ENCODE measurements at places on chromosomes 6 and 20.

GRCh38 chr6:18329776-18330175 lies 57.4 kb upstream of the RNF144B start:
- DNase-seq = no peak

- no peak for DNase-seq
These were observed 27.1 kb upstream of the PHACTR3 start for GRCh38 chr20:59577037-59577808.

DNA sequence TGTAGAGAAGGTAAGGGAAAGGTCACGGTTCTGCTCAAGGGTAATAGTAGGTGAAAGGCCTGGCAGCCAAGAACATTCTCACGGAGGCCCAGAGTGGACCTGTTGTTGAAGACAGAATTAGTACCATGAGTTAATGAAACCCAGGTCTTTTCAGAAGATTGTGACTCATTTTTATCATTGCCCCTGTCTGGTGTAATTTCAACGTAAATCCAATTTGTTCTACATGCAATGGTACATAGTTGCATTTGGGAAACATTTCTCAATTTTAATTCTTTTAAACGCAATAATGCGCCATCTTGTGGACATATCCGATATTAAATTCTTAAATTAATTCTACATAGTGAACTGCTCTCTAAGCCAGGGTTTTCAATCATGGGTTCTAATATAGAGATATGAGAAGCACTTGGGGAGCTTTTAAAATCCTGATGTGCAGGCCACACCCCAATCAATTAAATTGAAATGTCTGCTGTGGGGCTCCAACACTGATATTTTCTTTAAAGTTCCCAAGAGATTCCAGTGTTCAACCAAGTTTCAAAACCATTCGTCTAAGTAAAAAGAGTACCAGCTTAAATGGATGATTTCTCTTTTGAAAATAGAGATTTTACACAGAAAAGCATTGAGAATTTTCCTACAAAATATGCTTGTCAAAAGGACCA lies 257.4 kb downstream of the PLCB1 start:
- DNase-seq = peak; percentile 61

- no peak for DNase-seq
These were observed 401 bp upstream of the PHF3 start for GRCh38 chr6:63635215-63635587.

DNA sequence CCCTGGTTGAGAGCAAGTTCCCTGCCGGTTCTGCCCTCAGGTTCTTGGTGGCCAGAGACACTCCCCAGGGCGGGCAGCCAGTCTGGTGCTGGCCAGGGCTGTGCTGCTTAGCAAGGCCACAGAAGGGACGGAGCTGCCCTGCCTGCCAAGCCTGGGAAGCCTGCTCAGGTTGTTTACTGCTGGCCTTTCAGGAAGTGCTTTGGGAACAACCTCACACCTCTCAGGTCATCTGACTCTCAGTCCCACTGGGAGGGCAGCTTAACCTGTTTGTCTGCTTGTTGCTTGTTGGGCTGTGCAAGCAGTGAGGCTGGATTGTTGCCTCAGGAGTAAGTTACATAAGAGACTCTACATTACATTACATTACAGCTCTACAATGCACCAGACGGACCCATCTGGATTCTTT lies 75.8 kb upstream of the AFDN start:
- DNase-seq = peak; percentile 6

- DNase-seq = no peak
These were observed 59.2 kb upstream of the SLC22A23 start for GRCh38 chr6:3516092-3516491.

GRCh38 chr20:19996917-19997316 lies 20.2 kb upstream of the NAA20 start:
- DNase-seq = no peak

DNA sequence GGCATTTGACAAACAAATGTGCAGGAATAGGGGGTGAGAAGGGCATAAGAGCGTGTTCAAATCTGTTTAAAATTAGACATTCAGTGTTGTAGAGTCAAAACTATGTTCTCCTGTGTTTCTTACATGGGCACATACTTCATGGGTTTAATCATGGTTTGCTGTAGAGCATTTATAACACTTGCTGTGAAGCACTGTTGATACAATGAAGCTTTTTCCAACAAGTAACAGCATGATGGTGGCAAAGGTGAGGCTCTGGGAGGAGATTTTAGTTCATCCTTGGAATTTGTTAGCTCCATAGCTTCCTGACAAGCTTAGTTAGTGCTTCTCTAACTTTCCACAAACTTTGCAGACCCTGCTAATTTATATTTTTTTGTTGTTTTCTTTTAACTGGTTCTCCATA lies 900.7 kb downstream of the TFAP2A start:
- DNase-seq = no peak

DNA sequence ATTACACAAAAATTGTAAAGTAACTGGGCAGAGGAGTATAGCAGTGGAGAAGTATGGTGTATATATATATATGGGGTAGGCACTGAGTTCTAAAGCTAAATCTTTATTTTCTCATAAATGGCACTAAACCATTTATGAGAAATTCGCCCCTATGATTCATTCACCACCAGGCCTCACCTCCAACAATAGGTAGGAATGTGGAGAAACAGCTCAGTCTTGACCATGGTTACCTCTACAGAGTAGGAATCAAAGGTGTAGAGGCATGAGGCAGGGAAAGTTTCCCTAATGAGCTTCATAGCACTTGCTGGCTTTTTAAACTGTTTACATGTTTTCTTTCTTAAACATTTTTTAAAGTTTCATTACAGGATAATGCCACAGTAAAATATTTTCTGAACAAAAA lies 36.9 kb upstream of the SUMO4 start:
- no peak for DNase-seq

DNA sequence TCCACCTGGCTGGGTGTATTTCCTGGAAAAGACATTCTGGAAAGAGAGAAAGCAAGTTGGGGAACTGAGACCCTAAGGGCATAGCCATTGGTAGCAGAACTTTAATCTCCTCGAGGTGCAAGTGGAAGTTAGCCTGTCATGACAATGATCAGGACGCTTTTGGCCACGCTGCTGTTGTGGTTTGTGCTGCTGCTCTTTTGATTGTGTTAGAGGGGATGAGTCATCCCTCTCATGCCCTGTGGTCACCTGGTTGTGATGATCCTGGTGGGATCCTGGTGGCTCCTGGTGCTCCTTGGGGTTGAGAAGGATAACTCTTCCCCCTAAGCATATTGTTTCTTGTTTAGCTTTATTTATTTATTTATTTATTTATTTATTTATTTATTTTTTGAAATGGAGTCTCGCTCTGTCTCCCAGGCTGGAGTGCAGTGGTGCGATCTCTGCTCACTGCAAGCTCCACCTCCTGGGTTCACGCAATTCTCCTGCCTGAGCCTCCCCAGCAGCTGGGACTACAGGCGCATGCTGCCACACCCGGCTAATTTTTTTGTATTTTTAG lies 350.3 kb downstream of the KIF16B start:
- DNase-seq = no peak

DNA sequence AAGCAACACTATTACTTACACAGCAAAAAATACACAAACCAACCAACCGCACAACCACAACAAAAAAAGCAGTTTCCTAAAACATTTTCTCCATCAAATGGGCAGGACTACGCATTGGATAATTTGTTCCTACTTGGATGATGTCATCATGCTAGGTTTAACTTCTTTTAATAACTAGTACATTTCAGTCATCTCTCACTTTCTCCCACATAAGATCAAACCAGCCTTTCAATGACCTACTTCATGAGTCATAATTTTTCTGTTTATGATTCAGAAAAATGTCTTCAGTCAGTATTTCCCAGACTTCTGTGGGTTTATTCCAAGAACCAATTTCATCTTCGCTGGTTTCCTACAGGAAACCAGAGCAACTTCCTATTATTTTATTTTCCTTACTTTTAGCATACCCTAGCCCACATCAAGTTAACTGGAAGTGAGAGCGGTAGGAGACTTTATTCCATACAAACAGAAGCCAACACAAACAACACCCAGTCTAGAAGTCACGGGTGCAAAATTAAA lies 134.2 kb downstream of the GMDS start:
- DNase-seq = no peak

GRCh38 chr20:57582432-57583288 lies 21.8 kb downstream of the PCK1 start:
- peak; percentile 7 for DNase-seq

DNA sequence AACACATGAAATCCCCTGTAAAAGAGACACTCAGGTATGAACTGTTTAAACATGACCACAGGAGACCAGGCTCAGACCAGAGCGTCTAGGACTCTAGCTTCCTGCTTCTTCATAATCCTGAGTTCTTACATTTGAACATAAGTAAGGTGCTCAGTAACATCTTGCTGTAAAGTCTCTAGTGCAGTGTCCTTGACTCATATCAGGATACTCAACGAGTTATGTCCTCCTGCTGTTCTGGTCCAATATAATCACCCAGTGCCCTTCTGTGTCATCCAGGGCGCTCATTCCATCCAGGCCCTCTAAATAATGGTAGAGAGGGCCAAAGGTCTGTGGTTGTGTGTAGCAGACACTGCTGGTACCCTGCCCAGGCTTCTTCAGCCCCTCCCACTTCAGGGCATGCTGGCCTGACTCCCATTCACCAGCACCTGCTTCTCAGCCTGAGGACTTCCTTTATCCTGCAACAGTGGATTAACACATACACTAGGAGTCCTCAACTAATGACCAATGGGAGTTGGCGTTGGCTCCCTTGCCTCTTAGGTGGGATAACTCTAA lies 66.8 kb upstream of the MOCS1 start:
- no peak for DNase-seq

GRCh38 chr6:147563472-147563871 lies 55.0 kb downstream of the SAMD5 start:
- DNase-seq = no peak

- no peak for DNase-seq
These were observed 22.7 kb downstream of the OLIG3 start for GRCh38 chr6:137471497-137471896.

DNA sequence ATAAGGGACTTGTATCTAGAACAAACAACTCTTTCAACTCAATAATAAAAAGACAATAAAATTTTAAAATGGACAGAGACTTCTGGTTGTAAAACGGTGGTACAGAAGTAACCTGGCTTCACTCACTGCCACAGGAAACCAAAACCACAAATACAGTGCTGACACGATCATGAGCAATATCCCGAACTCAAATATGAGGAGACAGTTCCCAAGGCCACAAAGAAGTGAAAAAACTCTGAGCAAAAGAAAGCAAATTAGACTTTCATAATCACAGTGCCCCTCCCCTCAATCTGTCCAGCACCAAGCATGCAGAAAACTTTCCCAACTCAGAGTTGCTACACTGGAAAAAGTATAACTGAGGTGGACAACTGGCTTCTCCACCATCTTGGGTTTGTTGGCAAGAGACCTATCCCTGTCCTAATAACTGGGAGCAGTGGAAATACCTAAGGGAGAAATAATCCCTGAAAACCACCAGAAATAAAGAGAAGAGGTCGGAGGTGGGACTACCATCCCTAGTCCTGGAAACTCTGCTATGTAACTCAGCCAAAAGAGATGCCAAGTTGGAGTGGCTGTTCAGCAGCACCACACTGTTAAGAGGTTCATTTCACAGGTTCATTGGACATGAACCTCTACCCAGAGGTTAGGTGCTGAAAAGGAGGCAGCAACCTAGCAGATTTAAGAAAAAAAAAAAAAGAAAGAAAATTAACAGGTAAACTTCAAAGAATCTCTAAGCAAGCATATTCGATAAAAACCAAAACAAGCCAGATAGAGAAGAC lies 55.5 kb downstream of the REV3L start:
- no peak for DNase-seq

DNA sequence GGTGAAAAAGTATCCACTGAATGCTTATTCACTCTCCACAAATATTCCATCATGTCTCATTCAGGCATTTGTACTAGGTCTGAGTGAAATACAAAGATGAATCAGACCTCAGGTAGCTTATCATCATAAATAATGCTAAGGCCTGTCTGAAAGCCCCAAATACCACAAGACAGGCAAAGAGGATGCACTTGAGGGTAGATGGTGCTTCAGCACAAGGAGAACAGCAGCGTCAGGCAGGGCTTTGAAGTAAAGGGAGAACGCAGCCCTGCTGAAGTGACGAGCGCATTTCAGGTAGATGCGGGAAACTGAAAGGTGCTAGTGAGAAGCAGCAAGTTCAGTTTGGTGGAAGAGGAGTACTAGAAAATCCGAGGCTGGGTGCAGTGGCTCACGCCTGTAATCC lies 38.7 kb downstream of the MAP3K5 start:
- DNase-seq = no peak

DNA sequence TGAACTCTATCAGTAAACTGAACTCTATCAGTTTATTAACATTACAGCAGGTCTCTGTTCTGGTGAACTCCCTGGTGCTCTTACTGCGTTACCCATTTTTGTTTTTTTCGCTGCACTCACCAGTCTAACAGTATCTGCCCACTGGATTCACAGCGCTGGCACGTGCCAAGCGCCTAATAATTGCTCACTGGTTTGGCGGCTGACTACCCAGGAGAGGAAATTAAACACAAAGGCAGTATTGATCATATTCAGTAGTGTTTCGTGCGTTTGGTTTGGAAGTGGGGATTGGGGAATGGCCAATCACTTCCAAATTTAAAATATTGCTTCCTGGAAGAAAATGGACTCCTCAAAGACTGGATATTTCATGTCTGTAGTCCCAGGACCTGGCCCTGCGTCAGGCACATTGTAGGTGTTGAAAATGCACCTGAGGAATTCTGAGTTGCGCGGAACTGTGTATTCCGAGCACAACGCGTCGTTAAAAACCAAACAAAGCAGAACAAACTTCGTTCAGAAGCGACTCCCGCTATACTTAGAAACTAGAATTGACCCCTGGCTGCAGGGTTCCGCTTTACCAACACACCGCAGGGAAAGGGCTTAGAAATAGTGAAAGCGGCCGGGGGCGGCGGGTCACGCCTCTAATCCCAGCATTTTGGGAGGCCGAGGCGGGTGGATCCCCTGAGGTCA lies 1.1 kb upstream of the RPS12 start:
- peak; percentile 42 for DNase-seq

- DNase-seq = peak; percentile 57
These were observed 5.2 kb downstream of the TOX2 start for GRCh38 chr20:43919686-43920403.

DNA sequence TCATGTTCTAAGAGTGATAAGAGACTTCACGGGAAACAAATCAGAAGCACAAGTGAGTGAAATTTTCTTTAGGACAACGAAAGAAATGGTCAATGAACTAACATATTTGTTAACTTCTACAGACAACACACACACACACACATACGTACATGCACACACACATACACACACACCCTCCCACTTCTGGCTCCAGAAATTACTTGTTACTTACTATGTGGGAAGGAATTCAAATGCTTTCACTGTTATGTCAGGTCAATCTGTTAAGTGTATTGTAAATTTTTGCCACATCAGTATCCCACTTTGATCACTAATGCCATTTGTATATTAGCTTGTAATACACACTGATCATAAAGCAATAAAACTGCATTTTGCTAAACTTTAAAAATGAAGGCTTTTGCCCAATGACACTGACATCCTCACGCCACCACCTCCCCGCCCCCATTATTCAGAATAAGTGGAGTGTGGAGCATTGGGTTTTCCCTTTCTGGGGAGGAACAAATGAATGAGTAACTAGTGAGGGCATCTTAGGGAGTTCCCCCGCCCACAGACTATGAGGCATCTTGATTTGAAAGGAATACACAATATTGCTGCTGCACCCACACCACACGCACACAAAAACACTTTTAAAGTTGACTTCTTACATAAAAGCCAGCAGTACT lies 76.2 kb downstream of the ATXN1 start:
- no peak for DNase-seq

GRCh38 chr6:156577749-156578148 lies 199.4 kb upstream of the ARID1B start:
- no peak for DNase-seq

Data from NCI-H345 (cell line).